ENCODE measurements at places on chromosomes 5 and 9.

- no peak for DNase-seq
Measured at GRCh38 chr9:123696476-123696875, 233.4 kb downstream of the DENND1A start.

DNA sequence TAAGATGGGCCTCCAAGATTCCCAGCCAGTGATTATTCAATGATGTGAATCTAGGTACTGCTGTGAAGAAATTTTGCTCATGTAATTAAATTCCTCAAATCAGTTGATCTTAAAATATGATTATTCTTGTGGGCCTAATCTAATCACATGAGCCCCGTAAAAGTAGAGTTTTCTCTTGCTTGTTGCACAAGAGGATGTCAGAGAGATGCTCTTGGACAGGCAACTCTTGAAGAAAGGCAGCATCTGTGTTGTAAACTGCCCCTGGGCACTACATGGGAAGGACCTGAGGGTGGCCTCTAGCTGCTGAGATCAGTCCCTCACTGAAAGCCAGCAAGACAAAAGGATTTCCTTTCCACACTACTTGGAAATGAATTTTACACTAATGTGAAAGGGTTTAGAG is 132.9 kb downstream of the TRPM3 start:
- DNase-seq: no peak

DNA sequence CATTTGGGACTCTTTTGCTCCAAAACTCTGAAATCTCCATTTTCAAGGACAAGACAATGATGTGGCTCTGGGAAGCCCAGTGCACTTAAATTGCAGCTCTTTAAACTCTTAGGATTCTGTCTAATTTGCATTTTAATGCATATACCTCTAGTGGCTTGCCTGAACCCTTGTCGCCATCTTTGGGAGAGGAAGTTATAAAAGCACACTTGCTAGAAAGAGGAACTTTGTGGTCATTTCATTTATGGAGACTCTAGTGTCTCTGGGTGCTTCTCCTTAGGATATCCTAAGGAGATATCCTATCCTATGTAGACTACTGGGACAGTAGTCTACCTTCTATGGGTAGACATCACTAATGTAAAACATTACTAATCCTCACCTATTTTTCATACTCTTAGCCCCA is 77.3 kb upstream of the SLC1A3 start:
- no peak for DNase-seq

GRCh38 chr9:118444403-118444802 is 740.2 kb downstream of the TLR4 start:
- DNase-seq: no peak

GRCh38 chr9:7265181-7265580 is 507.4 kb downstream of the KDM4C start:
- no peak for DNase-seq

- no peak for DNase-seq
Measured at GRCh38 chr9:136650021-136650420, 12.7 kb upstream of the EGFL7 start.

GRCh38 chr5:154388842-154389241 is 57.0 kb upstream of the SAP30L start:
- no peak for DNase-seq

DNA sequence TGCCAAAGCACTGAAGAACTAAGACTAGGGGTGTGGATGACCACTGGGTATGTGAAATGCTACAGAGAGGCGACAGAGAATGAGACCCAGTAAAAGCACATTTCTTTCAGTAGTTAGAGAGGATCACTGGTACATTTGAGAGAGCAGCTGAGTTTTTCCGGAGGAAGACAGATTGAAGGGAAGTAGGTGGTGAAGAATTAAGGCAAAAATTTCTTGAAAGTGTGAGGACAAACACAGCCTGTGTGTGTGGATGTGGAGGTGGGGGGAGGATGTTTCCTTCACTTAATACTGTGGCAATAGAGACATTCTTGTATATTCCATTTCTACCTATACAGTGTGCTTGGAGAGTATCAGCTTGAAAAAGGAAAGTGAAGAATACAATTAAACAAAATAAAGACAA is 871.2 kb upstream of the DMAC1 start:
- no peak for DNase-seq

- no peak for DNase-seq
Measured at GRCh38 chr9:23945897-23946296, 119.9 kb upstream of the ELAVL2 start.

DNA sequence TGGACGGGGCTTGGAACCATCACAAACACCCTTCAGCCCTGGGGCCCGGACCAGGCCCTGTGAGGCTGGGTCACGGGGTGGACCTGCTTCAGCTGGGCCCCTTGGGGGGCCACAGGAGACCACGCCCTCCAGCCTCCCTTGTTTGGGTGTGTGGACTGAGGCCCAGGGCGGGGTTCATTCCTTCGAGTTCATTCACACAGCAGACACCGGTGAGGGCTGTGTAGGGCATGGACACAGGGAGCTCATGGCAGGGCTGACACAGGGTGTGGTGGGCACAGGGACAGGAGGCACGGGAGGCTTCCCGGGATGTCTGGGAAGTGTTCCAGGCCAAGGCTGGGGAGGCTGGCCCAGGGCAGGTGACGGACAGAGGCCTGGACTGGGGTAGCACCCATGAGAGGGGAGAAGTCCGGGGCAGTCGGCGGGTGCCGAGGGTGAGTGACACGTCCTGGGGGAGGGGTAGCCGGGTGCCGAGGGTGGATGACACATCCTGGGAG is 8.9 kb downstream of the DNLZ start:
- peak; percentile 91 for DNase-seq

All from cardiac septum (tissue), 1 donor.